MM.1S (cell line): ENCODE measurements at places on chromosomes 4 and X.

DNA sequence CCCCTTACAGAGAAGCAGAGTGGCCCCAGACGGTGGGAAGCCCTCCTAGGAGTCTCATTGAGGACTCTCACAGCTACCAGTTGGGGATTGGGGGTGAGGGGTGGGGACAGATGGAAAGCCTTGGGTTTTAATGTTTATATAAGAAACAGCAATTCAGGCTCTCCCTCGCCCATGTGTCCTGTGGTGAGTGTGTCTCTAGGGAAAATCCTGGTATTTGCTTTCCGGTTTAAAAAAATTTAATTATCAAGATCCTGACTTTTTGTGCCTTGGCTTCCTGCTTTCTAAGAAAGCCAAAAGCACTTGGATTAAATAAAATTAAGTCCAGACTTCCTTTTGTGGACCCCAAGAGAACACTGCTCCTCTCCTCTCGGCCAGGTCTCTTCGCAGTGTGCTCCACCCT, 93.8 kb downstream of the SOWAHB start:
- no peak for DNase-seq

DNA sequence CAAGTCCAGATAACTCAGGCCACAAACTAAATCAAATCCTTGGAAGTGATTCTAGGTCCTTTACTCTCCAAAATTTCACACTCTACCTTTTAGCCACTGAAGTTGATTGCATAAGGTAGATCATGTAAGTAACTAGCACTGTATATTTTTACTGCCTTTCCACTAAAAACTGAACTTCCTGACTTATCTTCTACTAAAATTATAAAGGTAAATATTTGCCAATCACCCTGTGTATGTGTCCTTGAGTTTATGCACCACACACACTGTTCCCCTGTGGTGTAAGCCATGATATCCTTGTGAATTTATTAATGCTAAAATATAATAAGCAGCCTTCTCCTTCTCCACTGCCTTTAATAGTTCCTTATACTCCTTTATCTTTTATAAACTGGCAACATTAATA, 25.6 kb downstream of the RPS6KA6 start:
- DNase-seq: no peak

GRCh38 chr4:76697129-76697803, 200.7 kb downstream of the SOWAHB start:
- DNase-seq: peak; percentile 90

- DNase-seq: no peak
Observed at GRCh38 chr4:155745984-155746383, 12.8 kb upstream of the GUCY1B1 start.

DNA sequence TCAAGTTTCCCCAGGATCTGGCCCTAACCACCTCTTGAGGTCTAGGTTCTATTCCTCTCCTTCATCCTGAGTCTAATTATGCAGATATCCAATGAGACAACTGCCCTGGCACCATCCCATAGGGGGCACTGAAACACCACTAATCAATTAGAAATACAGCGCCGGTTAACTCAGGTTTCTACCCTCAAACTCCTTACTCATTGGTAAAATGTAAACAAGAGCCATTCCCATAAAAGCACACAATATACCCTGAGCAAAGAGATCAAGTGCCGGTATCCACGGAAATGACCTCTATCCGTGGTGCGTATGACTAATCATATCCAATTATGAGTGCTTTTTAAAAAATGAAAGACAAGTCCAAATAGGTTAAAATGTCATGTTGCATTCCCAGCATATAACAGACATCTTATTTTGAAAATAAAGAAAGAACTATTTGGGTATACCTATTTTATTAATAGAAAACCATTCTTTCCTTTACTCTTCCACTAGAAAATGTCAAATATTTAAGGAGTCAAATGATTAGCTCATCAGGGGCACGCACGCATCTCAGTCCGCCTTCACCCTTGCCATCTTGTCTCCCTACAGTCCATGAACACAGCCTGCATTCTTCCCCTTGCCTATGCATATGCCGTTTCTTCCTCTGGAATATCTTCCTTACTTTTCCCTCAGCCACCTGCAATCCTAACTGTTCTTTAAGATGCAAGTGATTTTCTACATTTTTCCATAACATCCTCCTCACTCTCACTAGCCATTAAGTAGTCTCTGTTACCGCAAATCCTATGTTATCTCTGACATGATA, 141.1 kb downstream of the MAML3 start:
- DNase-seq: peak; percentile 10

DNA sequence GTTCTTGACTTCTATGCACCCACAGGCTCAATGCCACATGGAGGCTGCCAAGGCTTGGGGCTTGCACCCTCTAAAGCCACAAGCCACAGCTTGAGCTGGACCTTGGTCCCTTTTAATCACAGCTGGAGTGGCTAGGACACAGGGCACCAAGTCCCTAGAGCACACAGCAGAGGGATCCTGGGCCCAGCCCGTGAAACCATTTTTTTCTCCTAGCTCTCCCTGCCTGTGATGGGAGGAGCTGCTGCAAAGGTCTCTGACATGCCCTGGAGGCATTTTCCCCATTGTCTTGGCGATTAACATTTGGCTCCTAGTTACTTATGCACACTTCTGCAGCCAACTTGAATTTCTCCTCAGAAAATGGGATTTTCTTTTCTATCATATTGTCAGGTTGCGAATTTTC, 410.9 kb downstream of the GRID2 start:
- no peak for DNase-seq

GRCh38 chr4:78058591-78059523, 1.7 kb downstream of the FRAS1 start:
- peak; percentile 12 for DNase-seq

- DNase-seq: no peak
Observed at GRCh38 chr4:133145241-133145640, 3.9 kb upstream of the PCDH10 start.

DNA sequence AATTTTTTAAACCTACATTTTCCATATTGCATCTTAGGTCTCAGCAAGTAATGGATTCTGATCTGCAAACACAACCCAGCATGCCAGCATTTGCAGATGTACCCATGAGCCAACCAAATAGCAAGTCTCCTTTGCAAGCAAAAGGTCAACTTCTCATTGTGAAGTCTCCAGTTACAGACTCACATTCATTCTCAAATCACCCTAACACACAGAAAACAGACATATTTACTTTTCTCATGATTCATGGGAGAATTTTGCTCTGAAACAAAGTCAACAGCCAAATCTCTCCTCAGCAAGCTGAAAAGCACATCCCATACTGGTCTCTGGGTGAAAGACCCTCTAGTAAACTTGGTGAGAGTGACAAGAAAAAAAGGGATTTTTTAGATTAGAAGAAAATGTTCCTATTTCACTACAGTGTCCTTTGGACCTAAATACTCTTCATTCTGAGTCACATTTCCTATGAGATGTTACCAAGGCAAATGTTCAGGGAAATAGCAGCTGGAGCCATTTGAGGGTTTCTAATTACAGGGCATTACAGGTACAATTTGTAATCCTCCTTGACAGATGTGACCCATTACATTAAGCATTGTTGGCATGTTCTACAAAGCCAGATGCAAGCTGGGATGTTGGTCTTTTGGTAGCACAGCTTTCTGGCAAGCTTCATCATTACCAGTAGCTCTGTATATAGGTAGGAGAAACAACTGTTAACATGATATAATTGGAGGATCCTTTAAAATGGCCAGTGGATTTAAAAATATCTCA, 383.3 kb downstream of the SMARCA1 start:
- no peak for DNase-seq

GRCh38 chrX:115023139-115023538, 5.7 kb upstream of the IL13RA2 start:
- no peak for DNase-seq

DNA sequence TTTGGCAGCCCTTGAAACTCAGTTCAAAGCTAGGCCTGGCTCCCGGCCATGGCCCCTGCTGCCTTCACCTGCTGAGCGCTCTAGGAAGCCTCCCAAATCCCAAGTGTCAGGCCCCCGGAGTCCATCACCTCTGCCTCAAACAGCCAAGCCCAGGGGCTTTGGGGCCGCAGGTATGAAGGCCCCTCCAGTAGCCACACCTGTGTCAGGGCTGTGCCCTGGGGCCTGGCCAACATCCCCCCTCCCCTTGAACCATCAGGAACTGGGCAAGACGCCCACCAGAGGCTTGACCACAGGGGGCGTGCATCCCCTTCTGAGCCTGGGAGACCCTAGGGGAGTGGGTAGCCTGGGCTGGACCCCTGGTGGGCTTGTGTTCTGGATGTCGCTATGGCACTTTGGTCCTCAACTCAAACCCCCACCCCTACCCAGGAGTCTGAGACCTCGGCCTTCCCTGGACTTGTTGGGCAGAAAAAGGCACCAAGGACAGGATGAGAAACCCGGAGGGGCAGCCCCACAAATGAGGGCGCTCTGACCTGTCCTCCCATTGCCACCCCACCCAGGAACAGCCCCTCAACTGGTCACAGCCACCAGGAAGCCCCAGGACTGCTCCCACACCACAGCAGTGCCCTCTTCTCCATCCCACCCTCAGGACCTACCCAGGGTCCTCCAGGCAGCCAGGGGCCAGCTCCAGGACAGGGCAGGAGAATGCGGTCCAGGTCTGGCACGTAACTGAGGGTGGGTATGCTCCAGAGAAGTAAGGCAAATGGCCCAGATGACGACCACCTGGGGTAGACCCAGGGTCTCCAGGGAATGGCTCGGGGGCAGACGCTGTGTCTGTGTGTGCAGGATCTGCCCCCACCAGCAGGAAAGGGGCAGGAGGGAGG, 4.2 kb upstream of the SLBP start:
- no peak for DNase-seq

DNA sequence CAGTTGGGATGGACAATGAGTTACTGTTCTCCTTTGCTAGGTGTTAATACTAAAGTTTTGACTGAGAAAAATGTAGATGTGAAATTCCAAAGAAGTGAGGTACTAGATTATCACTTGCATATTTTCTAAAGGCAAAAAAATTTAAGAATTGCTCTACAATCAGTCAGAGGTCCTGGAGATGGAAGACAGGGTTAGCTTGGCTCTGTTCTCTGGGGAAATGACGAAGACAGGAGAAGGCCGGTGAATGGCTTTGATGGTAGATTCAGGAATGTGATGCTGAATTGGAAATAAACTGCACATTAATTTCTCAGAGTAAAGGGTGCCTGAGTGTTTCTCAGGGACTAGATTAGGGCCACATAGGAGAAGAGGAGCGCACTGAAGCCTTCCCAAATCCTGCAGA, 214.0 kb upstream of the LEF1 start:
- DNase-seq: no peak

DNA sequence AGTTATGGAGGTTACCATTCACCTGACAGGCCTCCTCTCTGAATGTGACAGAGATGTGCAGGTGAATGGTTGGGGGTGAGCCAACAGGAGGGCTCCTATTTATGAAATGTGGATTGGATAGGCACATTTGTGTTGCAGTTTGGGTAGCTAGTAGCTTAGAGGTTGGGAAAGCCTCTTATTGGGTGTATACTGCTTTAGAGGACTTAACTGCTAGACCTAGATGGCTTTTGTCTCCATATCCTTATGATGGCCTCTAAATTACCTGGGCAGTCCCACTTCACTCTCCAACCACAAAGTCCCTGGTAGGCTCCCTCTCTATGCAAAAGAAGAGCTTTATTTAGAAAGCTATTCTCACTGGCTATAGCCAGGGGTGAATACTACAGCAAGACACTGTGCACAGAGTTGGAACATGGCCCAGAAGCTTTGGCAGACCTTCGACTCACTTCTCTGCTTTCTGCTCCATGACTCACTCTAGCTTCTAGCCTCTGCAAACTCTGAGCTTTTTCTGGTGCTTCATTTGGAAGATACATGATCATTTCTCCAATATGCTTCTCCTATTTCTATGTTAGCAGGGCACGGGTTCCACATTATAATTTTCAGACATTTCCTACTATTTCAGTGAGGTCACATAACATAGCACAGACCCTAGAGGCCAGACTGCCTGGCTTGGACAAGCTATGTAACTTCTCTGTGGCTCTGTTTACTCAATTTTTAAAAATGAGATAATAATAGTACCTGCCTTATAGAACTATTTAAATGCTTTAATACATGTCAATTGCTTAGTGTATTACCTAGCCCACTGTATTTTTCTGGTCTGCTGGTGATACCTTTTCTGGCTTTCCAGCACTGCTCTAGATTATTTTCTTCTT, 6.0 kb upstream of the VGLL1 start:
- no peak for DNase-seq

GRCh38 chrX:107628662-107629539, 591 bp downstream of the PRPS1 start:
- peak; percentile 35 for DNase-seq

DNA sequence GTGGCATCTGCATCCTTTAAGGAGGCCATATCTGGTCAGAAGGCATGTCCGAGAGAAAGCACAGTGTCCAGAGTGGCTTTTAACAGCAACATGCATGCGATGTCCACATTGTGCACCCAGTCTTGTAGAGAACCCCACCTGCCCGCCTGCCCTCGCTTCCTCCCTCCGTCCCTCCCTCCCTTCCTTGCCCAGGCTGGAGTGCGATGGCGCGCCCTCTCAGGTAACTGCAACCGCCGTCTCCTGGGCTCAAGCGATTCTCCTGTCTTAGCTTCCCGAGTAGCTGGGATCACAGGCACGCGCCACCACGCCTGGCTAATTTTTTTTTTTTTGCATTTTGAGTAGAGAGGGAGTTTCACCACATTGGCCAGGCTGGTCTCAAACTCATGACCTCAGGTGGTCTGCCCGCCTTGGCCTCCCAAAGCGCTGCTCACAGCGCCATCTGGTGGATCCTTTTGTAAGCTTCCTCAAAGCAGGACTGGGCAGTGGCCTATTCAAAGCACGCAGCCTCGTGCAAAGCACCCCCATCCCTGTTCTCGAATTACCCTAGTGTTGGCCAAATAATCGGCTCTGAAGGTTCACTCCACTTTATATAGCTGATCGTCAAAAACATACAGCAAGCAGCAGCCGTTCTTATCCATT, 15.0 kb downstream of the BRCC3 start:
- peak; percentile 16 for DNase-seq

- no peak for DNase-seq
Observed at GRCh38 chr4:84826681-84827080, 139.8 kb downstream of the WDFY3 start.

DNA sequence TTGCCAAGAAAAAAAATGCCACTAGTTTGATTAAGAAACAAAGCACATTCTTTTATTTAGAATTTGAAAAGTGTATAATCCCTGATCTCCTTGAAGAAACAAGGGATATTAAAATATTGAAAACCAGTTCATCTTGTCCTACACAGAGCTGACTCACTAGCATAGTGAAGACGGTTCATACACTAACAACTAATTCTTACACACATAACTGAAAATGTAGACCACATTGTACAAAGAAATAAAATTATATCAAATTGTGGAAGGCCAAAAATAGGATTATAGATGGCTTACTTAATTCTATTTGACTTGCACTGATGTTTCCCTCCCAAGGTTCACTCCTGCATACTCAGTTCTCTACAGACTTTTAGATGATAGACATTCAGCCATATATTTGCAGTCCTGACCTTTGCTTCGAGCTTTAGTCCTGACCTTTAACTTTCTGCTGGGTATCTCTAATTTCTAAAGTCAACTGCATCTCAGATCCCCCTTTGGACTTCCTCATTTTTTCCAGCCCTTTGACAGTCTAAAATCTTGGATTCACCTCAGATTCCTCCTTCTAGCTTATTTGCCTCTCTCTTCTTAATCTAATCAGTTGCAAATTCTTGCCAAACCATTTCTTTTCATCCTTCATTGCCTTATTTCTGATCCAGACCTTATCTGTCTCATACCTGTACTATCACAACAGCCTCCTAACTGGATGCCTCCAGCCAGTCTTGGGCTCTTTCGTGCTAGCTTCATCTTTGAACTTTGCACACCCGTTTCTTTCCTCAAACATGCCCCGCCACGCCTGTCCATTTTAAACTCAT, 4.5 kb upstream of the WWC2 start:
- DNase-seq: no peak

GRCh38 chrX:72141372-72142004, 9.8 kb upstream of the RTL5 start:
- DNase-seq: peak; percentile 46
